ENCODE measurements at places on chromosomes 3 and 15.
A peak's percentile ranks its signal among the peaks of the same experiment; 100 is the strongest.

- DNase-seq = peak; percentile 11
Observed at GRCh38 chr3:14461748-14462324, 59.4 kb downstream of the SLC6A6 start.

GRCh38 chr3:148218222-148218621, 479.5 kb upstream of the AGTR1 start:
- DNase-seq = no peak

DNA sequence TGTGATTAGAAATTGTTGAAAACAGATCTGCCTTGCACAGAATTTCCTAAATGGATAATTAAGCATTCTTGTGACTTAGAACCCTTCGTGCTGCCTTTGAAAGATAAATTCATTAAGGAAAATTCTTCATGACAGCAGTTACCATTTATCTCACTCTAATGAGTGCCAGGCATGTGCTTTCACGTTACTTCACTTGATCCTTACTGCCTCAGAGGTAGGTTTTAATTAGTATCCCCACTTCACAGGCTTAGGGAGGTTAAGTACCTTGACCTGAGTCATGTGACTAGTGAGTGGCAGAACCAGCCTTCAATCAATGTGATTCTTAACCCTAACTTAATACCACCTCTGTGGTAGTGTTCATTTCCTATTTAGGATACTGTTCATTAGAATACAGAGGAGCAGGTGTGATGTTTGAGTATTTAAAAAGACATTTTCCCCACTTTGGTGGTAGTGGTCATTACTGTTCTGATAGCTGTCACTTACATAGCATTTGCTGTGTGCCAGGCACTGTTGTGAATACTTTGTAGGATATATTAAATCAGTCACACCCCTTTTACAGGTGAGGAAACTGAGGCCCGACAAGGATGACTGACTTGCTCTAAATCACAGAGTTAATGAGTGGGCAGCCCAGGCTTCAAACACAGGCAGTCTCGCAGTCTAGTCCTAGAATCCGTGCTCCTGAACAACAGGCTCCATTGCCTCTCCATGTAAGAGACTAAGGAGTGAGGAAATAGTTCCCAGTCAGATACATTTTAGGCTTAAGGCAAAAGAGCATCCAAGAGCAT, 57.9 kb downstream of the RLBP1 start:
- DNase-seq = no peak

DNA sequence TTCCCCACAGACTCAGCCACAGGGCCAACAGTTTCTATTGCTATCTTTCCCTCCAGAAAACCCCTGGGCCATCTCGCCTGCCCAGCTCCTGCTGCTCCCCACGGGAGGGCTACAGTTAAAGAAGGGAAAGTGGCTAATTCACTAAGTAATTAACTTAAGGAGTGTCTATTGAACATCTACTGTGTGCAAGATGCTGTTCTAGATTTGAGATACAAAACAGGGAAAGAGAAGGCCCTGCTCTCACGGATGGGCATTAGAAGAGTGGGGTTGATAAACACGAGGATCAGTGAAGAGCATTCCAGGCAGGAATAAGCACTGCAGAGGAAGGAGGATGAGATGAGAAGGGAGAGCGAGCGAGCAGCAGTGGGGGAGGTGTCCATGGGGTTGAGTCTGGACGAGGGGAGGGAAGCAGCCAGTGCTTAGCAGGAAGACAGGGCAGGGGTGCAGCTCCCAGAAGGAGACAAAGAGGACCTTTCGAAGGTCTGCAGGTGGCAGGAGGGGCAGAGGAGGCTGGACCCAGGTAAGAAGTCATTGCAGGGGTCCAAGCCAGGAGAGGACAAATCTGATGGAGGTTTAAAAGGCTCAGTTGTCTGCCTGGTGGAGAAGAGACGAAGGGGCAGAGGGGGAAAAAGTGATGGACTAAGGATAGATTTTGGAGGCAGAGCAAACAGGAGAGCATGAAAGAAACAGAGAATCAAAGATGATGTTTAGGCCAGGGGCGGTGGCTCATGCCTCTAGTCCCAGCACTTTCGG, 64.7 kb downstream of the KLF15 start:
- no peak for DNase-seq

DNA sequence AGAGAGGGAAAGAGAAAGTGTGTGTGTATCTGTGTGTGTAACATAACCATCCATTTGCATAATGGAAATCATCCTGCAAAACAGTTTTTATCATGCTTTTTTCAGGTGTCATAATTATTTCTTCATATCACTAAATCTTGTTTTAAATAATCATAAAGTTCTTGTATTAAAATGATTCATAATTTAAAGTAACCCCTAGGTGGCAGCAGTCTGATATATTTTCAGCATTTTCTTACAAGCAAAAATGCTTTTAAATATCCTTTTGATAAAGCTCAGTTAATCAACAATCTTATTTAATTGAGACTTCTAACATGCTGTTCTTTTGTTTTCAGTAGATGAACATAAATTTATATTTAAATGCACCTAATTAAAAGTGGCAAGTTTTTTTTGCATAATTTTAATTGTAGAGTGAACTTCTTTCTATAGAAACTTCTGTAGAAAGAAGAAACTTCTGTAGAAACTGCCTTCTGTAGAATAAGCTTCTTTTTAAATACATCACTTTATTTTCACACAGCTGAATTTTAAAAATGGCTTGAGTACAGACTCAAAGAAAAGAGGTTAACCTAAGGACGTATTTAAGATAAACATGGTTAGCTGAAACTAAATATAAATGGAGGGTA, 72.5 kb downstream of the OPA1 start:
- peak; percentile 8 for DNase-seq

DNA sequence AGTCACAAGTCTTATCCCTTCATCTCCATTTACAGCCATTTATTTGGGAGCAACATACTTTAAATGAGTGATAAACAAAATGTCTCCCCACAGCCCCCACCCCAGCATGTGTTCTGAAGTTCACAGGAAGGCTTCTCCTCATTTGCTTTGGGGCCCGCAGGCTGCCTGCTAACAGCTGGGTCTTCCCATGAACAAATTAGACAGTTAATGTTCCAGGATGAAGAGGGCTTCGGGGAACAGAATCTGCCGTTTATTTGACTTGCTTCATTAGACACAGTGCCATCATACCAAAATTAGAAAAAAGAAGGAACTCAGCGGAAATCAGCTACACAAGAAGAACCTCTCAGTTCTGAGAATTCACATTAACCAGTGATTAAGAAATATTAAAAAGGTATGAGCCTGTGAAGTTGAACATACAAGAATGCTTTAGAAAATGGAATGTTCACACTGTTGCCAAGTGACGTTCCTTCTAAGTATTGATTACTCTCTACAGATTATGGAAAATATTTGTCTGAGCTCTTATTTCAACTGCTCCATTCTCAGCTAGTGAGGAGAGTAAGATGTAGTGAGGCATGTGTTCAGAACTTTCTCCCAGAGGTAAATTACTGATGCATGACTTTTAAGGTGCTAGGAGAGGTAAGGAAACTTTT, 107.5 kb upstream of the THBS1 start:
- DNase-seq = no peak

DNA sequence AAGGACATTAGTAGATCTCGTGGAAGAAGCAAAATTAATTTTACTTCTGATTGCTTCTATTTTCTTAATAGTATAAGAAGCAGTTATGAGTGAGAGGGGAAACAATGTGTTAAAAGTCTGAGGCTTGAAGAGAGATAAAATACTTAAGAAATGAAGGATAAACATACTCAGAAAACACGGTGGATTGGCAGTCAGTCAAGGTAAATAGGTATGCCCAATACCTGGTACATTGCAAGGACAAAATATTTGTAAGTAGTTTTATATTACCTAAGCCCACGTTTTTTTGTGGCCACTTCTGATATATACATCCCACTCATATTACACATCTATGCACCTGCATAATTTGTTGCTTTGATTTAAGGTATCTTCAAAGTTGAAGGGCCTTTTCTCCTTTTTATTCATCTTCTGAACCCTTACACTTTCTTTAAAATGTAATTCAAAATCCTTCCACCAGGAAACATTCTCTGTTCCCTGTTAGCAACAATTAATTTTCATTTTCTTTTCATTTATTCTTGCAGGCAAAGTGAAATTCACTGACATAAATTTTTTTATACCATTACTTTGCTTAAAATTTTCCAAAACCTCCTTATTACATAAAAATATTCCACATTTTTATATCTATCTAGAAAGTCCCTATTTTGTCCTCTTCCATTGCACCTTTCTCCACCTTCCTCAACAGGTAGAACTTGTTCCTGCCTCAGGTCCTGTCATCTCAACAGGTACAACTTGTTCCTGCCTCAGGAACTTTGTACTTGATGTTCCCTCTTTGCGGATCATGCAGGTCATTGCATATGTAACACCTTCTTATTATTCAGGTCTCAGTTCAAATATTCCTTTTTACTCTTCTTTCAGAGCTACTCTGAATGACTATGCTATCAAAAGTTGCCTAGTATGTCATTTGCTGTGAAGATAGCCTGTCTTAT, 755.7 kb upstream of the ALCAM start:
- no peak for DNase-seq

GRCh38 chr3:38738630-38739395, 77.2 kb downstream of the SCN10A start:
- peak; percentile 1 for DNase-seq

DNA sequence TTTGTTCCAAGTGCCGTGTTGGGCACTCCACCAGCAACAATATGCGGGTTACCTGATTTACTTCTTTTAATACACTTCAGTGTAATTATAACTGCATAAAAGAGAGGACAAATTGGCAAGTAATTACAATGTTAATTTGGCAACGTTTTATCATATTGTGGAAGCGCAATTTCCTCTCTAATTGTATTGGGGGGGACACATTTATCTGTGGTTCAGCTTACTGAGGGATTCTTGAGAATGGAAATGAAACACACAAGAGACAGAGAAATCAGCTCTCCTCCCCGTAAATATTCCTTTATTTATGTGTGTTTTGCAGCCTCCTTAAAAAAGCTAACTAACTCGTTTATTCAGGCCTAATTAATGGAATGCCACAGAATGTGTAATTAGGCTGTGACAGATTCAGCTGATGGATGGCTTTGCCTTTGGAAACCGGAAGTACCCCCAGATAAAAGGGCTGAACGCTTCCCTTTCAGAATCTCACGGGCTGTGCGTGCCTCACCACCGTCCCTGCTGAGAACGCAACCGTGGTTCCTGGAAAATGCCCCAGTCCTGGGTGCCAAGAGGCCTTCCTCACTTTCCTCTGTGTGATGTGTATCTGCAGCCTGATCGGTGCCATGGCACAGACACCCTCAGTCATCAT, 247.1 kb upstream of the ST8SIA2 start:
- no peak for DNase-seq

DNA sequence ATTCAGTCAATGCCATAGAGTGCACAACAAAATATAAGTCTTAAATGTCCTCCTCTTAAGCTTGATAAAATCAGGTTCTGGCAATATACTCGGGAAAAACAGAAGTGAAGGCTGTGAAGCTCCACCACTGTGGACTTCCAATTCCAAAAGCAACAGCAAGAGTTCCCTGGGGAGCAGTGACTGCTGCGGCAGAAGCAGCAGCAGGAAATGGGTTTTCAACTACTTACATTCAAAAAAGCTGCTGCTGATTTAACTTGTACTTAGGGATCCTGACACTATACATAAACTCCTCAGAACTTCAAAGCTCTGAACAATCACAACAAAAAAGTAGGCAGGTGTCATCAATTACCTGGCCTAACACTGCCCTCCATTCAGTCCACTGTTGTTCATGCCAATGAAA, 4.7 kb downstream of the CEP152 start:
- no peak for DNase-seq

DNA sequence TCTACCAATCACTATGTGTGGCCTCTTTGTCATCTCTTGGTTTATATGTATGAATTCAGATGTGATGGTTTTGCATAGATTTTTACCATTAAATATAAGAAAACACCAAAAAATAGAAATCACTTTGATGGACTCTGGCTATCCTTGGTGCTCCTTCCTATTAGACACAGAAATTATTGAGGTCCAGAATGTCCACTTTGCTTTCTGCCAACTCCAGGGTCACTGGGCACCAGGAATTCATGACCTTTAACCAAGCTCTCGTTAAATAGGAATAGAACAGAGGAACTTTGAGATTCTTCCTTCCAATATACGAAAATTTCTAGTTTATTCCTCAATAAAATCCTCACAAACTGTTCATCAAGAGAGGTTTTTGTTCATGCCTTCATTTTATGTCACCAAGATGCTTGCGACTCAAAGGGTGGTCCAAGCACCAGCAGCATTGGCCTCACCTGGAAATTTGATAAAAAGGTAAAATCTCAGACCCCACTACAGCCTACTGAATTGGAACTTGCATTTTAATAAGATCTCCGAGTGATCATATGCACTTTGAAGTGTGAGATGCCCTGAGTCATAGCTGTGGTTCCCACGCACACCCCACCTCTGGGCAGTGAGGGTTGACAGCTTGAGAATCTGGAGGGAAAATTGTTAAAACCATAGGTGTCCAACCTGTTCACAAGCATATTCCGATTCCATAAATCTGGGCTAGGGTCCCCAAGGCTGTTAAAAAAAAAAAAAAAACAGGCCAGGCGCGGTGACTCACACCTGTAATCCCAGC, 286.6 kb downstream of the IL5RA start:
- no peak for DNase-seq

DNA sequence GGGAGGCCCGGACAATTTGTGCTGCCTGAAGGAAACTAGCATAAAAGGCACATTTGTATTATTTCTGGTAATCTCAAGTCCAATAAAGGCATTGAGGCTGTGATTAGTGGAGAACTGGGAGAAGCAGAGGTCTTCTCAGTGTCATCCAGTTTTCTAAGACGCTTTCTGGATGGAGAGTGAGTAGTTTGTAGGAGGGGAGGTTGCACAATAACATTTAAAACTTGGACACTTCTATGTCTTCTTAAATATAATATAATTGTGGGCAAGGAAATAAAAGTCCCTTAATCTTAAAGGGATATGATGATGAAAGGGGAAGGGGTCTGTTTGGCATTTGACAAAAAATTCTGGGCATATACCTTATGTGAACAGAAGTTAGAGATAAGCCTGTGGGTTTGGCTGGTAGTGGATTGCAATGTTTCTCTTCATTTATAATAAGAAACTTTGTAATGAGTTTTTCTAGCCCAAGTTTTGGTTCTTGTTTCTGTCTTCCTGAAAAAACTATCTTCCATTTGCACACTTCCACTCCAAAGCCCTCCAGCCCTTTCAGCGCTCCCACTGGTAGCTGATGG, 291.6 kb upstream of the TGFBR2 start:
- DNase-seq = no peak

DNA sequence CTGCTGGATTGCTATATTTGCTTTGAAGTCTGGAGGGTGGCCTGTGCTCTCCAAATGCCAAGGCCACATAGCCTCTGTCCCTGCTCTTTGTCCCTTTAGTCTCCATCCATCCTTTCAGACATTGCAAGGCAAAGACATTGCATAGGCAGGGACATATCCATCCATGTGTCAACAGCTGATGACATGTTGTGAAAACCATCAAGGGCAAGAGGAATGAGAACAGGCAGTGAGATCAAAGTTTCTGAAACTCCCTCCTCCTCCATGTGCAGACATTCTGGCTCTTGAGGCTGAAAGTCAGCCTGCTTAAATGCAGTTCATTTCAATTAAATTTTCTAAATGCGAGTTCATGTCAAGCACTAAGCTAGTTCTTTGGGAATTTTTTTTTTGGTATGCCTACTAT, 135.2 kb upstream of the CTNNB1 start:
- no peak for DNase-seq

- DNase-seq = no peak
Observed at GRCh38 chr15:52680041-52680391, 828 bp upstream of the ATOSA start.
